ENCODE measurements at places on chromosomes 2 and 18.
A peak's percentile ranks its signal among the peaks of the same experiment; 100 is the strongest.

- DNase-seq, result no peak
Observed at GRCh38 chr2:178811045-178811444, 3.8 kb upstream of the TTN start.

DNA sequence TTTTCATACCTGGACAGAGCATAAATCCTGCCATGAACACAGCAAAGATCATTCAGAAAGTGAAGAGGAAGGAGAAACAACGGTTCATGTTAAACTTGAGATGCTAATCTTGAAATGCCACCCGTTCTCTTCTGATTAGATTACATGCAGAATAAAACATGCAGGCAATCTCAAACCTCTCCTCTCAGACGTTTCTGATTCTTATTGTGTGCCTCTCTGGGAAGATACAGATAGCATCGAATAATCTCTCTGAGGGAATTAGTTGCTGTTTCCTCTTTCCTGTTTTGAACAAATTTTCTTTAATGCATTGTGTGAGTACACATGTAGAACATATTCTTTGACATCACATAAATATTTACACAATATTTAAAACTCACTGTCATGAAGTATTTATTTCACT, 313.4 kb downstream of the PRKCE start:
- DNase-seq, result no peak

GRCh38 chr18:8765783-8766463, 60.6 kb downstream of the MTCL1 start:
- no peak for DNase-seq

DNA sequence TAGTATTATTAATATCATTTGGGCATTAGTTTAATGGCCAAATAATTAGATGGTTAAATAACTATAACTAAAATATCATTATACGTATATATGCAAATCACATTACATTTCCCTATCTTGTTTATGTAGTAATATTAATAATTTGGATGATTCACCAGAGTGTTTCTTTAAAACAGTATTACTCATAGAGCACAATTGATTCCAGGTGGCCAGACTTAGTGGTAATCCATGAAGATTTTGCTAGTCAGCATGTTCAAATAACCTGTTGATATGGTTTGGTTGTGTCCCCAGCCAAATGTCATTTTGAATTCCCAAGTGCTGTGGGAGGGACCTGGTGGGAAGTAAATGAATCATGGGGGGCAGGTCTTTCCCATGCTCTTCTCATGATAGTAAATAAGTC, 782.3 kb downstream of the LRP1B start:
- no peak for DNase-seq

- no peak for DNase-seq
Observed at GRCh38 chr2:208266553-208266893, 468 bp downstream of the PIKFYVE start.

DNA sequence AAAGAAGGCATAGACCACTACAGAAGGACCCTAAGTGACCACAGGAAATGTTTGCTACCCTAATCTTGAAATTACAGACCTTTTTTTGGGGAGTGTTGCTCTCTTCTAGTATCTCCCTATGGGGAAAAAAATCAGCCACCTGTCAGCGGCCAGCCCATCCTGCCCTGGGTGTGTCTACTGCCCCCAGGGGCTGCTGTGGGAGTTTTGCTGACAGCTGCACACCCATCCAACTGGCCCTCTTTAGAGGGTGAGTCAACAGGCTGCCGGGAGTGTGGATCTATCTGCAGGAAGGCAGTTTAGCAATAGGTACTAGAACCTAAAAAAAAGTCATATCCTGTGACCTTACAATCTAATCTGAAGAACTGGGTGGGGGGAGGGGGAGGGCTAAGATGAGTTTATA, 796 bp upstream of the DYSF start:
- DNase-seq, result peak; percentile 45

DNA sequence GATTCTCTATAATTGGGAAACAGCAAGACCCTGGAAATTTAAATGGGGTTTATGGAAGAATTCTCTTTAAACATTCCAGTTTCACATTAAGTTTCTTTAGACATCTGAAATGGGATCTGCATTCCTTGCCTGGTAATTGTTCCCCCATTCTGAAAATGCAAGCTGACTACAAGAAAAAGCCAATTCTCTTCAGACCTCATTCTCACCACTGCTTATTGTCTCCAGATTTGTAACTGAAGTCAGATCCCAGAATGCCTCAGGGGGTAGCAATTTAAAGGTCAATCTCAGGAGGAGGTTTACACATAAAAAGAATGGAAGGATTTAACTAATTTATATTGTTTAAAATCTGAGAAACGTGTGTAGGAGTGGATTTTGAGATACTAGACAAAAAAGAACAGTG, 41.2 kb downstream of the COL3A1 start:
- DNase-seq, result no peak

DNA sequence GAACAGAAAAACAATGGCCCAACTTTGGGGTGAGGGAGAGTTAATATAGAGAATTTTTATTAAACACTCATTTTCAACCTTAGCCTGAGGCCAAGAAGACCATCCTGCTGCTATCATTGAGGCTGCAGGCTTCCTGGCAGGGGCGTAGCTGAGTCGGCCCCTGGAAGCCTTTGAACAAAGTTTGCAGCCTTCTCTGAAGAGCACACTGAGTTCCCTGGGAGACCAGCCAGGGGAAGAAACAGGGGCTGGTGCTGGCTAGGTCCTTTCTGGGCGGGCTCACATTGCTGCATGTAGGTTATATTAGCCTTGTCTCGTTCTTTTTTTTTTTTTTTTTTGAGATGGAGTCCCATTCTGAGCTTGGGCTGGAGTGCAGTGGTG, 126.8 kb upstream of the HS6ST1 start:
- no peak for DNase-seq

DNA sequence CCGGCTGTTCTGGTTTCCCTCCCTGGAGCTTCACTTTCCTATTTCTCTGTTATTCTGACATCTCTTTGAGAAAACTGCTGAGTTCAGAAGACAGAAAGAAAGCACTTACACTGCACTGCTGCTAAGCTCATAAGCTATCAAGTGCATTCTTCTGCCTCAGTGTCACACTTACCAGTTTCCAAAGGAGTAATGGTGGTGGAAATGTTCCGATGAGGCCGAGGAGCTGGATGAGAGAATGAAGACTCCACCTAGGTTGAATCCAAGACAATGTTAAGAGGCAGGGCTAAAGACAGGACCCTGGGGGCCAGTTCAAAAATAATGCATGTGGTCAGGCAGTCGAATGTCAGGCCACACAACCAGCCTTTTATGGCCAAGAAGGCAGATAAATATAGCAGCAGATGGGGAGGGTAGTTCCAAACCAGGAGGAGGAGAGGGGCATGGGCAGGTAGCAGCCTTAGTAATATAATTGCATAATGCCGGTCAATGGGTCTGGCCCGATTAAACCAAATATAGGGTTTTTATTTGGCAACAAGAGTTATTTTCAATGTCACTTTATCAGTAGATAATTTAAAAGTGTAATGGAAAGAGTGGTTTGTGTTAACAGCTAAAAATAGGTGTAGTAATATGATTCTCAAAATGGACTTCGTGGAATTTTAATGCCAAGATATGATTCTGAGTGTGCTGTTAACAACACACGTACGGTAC, at the start of gene MYOM1:
Gene MYOM1 (minus strand): TSS at position 338 of the 705 bp plus-strand sequence. CDS start 4,745 bp downstream, outside the sequence.
- DNase-seq, result no peak

- no peak for DNase-seq
Observed at GRCh38 chr2:56682397-56682760, 498.6 kb downstream of the CCDC85A start.

DNA sequence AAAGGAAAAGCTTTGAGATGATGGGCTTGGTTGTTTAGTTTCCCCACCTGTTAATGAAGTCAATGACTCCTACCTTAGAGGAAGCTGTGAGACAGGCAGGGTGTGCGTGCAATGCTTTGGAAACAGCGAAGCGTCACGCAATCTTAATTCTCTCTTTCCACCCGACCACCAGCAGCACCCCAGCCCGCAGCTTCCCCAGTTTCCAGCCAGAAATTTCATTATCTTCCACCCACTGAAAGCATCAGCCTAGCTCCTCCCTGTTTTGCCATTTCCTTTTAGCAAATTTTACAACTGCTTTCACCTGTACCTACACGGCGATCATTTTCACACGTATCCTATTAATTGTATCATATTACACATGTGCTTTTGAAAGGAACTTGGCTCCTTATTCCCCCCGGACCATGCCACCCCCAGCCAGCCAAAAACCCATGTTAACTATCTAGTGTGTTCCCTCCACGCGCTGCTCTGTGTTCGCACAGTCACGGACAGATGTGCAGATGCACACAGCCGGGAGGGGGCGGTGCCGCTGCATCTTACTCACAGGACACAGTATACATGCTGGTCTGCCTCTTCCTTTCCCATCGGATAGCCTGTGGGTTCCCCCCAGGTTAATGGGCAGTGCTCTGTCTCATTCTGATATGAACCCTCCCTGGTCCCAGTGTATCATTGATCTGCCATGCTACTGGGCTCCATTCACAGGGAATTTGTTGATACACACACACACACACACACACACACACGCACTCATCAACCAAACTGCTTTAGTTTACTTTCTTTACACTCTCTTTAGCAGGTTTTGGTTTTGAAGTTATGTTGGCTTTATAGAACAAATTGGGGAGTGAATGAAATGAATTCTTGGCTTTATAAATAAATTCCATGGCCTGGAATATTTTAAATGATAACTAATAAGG, 22.4 kb downstream of the CYP27C1 start:
- DNase-seq, result peak; percentile 46

DNA sequence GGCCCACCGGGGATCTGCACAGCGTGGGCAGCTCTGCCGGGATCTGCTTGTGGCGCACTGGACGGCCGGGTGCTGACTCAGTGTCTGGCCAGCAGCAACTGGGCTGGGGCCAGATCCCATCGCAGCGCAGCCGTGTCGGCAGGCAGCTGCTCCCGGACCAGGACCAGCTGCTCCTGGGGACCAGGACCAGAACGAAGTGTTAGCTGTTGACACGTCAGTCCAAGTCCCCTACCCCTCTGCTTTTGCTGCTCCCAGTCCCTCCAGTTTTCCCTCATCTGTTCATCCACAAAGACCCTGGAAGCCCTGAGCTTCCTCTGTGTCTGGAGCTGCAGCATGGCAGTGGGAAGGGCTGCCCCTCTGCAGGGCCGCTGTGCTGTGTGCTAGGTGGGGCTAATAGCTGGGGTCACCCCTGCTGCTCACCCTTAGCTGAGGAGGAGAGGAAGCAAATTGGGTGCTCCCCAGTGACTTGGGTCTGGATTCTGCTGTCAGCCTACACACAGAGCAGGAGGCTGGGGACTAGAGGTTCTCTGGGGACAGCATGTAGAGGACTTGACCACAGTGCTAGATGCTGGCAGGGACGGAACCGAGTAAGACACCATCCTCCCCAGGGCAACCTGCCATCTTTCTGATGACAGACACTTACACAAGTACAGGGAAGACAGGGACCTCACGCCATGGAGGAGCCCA, 16.9 kb upstream of the KIF1A start:
- DNase-seq, result no peak

GRCh38 chr2:26462511-26463243, 15.2 kb downstream of the OTOF start:
- no peak for DNase-seq
